ENCODE measurements at places on chromosomes 11 and 22.

- peak; percentile 47 for DNase-seq
Observed at GRCh38 chr22:37657590-37658132, 862 bp upstream of the PDXP start.

- DNase-seq = no peak
Observed at GRCh38 chr11:10222399-10222798, 71.6 kb downstream of the SBF2 start.

DNA sequence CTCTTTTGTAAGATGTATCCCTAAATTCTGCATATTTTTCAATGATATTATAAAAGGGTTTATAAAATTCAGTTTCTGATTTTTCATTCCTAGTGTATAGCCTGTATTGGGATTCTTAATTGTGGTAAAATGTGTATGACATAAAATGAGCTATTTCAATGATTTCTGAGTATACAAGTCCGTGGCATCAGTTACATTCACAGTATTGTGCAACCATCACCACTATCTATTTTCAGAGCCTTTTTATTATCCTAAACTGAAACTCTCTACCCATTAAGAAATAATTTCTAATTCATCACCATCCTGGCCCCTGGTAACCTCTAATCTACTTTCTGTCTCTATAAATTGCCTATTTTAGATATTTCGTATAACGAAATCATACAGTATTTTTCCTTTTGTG is 39.8 kb downstream of the EIF3F start:
- DNase-seq = no peak

- DNase-seq = no peak
Observed at GRCh38 chr11:122778148-122778547, 60.2 kb upstream of the CRTAM start.

GRCh38 chr11:102485095-102485722 is 32.6 kb upstream of the TMEM123 start:
- no peak for DNase-seq

GRCh38 chr22:38228873-38229740 is 27.3 kb downstream of the MAFF start:
- DNase-seq = no peak

- no peak for DNase-seq
Observed at GRCh38 chr11:44177905-44178304, 82.4 kb downstream of the EXT2 start.

GRCh38 chr11:6640985-6641701 is 14.5 kb downstream of the DCHS1 start:
- DNase-seq = no peak

GRCh38 chr11:70020336-70021214 is 57.5 kb upstream of the ANO1 start:
- DNase-seq = no peak

- no peak for DNase-seq
Observed at GRCh38 chr11:3177931-3178330, 12.8 kb upstream of the OSBPL5 start.

DNA sequence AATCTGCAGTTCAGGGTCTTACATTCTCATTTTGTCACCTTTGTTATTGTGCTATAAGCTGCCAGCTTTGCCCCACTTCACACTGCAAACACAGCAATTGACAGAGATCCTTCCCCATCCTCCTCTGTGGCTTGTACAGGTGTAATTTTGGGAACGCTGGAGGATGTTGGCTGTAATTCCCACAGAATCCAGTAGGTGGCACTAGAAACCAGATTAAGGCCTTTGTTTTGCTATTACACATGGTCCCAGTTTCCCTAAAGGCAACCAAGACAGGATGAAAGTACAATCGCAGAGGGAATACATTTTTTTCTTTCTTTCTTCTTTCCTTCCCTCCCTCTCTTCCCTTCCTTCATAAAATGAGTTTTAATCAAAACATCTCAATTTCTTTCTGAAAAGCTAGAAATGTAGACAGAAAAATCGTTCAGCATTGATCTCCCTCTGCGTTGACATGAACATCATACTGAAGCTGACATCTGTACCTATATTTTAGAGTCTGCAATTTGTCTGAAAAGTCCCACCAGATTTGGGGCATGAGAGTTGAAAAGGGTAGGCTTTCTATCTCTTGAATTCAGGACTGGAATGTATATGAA is 21.3 kb upstream of the NELL1 start:
- peak; percentile 75 for DNase-seq

DNA sequence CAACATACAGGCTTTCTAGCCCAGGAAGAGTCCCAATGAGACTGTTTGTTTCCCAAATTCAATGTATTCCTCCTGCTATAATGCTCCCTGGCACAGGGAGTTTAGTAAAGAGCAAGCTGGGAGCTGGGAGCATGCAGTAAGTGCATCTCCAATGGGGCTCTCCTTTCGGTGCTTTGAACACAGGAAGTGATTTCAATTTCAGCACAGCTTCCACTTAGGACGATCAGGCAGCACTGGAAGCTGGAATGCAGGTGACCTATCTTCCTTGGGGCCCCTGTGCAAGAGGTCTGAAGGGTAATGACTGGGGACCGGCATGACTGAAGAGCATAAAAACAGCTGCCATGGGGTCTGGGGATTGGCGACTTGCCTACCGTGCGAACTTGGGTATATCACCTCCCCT is 76.0 kb downstream of the LARGE1 start:
- DNase-seq = peak; percentile 66

- DNase-seq = no peak
Observed at GRCh38 chr11:35003186-35003585, 86.8 kb downstream of the PDHX start.

DNA sequence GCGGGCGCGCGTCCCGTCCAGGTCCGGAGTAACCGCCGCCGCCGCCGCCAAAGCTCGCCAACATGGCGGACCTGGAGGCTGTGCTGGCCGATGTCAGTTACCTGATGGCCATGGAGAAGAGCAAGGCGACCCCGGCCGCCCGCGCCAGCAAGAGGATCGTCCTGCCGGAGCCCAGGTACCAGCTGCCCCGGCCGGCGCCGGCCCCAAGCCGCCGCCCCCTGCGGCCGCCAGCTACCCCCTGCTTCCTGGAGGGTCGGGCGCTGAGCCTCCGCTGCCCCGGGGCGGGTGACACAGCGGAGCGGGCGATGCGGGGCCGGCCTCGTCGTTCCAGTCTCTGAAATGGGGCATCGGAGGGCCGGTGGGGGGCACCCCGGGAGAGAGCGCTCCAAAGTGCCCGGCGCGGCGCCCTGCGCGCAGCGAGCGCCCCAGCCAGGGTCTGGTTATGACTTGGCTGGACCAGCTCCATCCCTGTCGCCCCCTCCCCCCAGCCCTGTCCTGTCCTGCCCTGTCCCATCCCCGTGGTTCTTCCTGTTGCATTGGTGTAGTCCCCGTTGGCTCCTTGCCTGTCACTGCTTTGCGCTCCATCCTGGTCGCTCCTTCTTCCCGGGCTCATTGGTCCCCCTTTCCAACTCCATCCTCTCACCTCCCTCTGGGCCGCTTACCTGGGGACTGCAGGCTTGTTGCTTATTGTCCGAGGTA is 653 bp downstream of the GRK3 start:
- peak; percentile 91 for DNase-seq

- DNase-seq = peak; percentile 88
Observed at GRCh38 chr22:20013382-20013871, 3.2 kb downstream of the ARVCF start.

- DNase-seq = no peak
Observed at GRCh38 chr22:34800260-34800980, 265.5 kb upstream of the ISX start.

DNA sequence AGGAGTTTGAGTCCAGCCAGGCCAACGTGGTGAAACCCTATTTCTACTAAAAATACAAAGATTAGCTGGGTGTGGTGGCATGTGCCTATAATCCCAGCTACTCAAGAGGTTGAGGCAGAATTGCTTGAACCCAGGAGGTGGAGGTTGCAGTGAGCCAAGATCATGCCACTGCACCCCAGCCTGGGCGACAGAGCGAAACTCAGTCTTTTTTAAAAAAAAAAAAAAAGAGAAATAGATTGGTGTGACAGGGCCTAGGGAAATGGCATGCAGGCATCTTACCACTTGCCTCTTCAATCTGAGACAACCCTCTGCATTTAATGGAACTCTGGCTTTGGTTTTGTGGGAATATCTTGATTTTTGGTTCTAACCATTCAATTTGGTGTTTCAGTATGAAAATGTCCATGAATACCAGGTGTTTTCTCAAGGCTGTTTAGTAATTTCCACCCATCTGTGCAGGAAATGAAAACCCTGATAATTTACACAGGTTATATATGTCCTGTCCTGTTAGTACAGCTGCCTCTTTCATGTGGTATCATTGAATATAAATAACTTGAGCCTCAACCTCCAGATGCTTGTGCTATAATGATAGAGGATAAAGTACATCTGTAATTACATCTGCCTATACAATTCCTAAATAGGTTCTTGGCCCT is 8.4 kb downstream of the XBP1 start:
- DNase-seq = no peak

DNA sequence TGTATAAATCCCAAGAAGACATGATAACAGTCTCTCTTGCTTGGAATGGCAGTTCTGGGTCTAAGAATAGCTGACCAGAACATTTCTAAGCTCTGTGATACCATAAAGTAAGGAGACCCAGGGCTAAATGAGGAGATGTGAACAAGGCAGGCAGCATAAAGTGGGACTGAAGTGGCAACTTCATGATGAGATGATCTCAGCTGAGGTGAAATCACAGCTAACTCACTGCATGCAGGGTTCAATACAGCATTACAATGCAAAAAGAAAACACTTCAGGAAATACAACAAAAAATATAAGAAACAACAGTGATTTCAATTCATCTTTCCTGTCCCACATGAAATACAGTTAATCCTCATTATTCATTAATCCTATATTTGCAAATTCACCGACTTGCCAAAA is 44.6 kb downstream of the MRE11 start:
- no peak for DNase-seq

DNA sequence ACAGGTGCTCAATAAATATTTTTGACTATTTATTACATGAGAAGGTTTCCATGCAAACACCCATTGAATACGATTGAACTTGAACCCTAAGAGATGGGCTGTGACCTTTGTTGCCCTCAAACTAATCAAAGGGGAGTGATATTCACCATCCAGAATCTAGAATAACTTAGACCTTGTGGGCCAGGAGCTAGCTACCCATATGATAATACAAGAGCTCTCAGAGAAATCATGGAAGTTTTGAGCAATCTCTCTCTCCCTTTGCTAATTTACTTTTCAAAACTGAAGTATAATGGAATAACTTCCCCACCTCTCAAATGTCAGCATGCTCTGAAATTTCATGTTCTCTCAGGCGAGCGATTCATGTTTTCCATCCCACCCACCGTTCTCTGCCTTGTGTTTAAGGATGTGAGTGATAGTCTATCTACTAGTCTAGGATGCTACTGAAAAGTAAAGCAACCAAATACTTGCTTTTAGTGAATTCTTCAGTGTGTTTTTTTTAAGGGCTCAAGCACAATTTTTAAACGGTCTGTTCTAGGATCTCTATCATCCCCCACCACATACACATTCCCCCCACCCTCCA is 33.3 kb downstream of the BARX2 start:
- DNase-seq = no peak

GRCh38 chr11:116835042-116835772 is 2.2 kb downstream of the APOA1 start:
- DNase-seq = peak; percentile 41

DNA sequence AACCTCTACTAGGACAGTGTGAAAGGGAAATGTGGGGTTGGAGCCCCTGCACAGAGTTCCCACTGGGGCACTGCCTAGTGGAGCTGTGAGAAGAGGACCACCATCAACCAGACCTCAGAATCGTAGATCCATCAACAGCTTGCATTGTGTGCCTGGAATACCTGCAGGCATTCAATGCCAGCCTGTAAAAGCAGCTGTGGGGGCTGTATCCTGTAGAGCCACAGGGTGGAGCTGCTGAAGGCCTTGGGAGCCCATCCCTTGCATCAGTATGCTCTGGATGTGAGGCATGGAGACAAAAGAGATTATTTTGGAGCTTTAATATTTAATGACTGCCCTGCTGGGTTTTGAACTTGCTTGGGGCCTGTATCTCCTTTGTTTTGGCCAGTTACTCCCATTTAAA is 46.3 kb downstream of the PGR start:
- DNase-seq = peak; percentile 34

DNA sequence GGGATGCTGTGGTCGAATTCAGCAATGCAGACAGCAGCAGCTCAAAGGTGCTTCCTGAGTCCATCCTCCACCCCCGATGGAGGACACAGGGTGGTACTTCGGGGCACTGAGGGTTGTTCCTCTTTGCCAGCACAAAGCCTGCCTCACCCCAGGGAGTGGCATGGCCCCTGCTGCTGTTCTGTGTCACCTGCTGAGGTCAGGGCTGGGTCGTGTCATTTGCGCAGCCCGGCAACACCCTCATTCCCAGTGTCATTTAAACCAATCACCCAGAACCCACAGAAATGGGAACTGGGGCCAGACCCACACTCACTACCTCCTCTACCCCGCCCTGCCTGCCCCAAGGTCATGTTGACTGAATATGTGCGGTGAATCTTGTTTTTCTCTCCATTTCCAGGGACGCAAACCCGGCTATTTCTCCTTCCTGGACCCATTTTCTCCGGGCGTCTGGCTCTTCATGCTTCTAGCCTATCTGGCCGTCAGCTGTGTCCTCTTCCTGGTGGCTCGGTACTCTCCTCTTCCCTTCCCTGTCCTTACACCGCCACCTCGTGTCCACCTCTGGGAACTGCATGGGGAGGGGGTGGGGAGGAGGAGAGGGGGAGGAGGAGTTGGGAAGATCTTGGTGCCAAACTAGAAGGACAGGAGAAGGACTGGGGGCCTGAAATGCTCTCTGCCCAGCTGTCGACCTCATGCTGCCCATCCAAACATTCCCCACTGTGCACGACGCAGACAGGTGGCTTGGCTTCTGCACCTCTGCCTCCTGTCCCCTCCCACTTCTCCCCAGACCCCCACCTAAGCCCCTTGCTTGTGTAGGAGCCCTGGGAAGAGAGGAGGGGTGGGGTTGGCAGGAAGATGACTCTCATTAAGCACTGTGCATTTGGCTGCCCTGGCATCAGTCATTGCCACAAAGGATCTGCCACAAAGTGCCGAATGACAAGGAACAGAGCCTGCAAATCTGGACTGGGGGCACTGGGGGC is 71.2 kb upstream of the TBCEL start:
- peak; percentile 93 for DNase-seq

DNA sequence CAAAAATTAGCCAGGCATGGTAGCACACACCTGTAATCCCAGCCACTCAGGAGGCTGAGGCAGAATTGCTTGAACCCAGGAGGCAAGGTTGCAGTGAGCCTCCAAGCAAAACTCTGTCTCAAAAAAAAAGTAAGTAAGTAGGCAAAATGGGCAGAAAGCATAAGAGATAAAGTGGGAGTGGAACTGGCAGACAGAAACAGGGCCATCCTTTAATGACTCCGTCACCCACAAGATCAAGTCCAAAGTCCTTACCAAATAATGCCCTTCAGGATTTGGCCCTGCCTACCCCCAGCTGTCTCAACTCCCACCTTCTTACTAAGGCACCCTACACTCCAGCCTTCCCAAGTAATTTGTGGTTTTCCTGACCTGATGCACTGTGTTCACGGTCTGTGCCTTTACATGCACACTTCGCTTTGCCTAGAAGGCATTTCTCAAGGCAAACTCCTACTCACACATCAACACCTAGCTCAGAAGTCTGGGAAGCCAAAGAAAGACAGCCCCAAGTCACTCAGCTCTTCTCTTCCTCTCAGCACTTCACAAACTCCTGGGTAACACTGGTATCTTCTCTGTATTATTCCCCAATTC is 6.1 kb downstream of the MAPK1 start:
- DNase-seq = no peak

- peak; percentile 60 for DNase-seq
Observed at GRCh38 chr11:124752471-124753102, 532 bp upstream of the VSIG2 start.

All from GM23338 (cell line).